ENCODE measurements at places on chromosomes 3 and 15.

DNA sequence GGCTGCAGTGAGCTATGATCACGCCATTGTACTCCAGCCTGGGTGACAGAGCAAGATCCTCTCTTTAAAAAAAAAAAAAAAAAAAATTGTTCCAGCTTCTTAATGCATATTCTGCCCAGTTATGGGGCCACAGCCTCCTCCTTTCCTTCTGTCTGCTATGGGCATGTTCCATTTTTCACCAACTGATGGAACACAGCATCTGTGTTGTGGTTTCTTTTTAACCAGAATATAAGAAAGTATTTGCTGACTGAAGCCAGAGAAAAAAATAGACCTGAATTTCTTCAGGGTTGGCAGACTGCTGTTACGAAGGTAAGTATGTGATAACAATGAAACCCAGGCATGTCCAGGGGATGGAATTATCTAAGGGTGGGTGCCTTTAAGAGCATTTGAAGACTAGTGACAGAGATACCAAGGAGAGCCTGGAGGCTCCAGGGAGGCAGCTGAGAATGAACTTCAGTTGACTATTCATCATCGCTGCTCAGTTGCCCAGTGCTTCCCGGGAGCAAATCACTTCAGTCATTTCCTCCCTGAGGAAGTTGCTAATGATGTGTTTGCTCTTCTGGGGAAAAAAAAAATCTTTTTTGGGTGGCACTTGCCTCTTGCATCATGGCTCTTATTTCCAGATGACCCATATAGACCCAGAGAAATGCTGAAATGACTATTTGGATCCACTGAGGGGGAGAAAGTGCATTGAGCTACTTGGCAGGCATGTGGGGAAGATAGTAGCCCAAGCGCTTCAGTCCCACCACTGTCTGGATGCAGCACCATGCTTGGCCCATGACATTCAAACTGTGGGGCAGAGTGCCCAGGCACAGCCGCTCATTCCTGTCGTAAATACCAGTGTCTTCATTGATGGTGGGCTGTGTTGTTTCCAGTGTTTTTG, 14.5 kb downstream of the NCBP2 start:
- DNase-seq = peak; percentile 34

- DNase-seq = no peak
Observed at GRCh38 chr15:68479406-68479805, 47.4 kb upstream of the ITGA11 start.

- DNase-seq = no peak
Observed at GRCh38 chr3:33732394-33732793, 14.3 kb upstream of the CLASP2 start.

- no peak for DNase-seq
Observed at GRCh38 chr3:112446343-112446742, 52.9 kb downstream of the BTLA start.

- DNase-seq = peak; percentile 38
Observed at GRCh38 chr15:58387130-58387529, 44.7 kb upstream of the LIPC start.

- no peak for DNase-seq
Observed at GRCh38 chr3:108028896-108029295, 61.9 kb downstream of the CD47 start.

DNA sequence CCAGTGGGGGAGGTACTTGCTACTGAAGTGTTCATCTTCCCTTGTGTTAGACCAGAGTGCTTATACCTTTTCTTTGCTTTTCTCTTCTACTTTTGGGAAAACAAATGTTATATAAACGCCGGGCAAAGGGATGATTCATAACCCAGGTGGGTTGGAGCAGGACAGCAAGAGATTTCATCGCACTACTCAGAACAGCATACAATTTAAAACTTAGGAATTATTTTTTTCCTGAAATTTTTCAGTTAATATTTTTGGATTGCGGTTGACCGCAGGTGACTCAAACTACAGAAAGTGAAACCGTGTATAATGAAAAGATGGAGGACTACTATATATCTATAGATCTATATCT, 270.0 kb upstream of the RGMA start:
- DNase-seq = no peak

DNA sequence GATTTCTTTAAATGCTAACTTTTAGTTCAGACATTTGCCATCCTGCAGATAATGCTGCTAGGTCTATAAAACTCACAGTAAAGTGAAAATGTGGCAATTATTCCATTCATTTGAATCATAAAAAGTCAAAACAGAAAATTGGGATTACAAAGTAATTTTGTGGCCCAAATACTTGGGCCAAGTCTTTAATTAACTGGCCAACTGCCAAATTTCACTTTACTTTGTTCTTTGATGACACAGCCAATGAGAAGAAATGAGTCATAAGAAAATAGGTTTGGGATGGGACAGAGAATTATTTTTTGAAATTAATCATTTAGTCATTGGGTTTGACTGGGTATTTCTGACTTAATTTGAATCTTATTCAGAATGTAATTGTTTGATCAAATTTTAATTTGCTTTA, 89.8 kb upstream of the SLC2A2 start:
- peak; percentile 22 for DNase-seq

- DNase-seq = no peak
Observed at GRCh38 chr3:49161808-49162530, 4.2 kb downstream of the CCDC71 start.

GRCh38 chr3:6516694-6517093, 344.2 kb upstream of the GRM7 start:
- DNase-seq = no peak

DNA sequence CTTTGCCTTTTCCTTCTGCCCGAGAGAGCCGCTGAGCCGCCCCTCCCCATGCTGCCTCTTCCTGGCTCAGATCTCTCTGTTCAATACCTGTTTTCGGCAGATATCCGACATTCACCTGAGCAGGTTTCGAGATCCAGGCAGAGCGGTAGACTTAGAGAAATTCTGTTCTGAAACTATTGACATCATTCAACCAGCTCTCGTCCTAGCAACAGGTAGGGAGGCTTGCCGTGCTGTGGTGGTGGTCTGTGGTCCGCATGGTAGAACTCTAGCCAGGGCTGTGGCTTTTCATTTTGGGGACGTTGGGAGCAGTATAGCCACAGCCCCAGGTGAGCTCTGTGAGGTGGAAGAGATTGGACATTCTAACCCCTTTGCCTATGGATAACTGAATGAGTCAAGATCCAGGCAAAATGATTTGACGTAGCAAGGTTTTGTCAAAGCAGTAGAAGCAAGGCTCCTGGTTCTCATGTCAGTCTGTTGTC, 810 bp downstream of the TMEM62 start:
- DNase-seq = peak; percentile 20

DNA sequence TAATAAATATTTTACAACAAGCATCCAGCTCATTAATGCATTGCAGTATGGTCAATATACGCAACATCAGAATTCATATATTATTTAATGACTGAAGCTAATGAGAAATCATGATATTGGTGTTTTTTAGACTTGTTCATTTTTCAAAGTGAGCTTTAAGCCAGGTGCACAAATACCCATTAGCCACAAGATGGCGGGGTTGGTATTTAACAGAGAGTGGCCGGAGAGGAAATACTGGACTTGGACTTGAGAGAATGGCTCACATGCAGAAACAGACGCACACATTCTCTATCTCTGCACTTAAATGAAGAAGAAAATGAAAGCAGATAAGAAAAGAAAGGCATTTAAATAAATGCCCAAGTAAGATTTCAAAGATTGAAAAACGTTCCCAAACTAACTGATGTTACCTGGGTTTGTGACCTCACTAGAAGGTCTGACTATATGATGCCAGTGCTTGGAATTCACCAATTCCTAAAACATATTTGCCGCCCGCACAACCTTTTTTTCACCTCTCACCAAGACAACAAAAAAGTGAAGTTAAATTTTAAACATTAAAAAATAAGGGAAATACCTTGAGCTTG, 21.2 kb upstream of the CRBN start:
- DNase-seq = peak; percentile 72

DNA sequence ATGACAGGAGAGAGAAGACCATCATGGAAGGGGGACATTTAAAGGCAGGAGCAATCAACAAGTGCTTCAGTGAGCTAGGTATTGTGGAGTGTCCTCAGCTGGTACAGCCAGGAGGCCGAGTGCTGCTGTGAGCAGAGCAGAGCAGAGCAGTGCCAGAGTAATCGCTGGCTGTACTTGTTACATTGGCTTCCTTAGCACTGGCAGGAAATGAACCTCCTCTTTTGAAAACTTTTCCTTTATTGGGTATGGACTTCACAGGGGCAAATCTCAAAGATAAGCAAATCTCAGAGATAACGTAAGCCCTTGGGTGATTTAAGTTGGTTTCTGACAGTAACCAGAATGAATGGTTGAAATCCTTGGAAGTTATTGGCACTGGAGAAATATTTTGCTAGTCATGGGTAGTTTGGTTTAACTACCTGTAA, 2.1 kb downstream of the SH3GL3 start:
- DNase-seq = no peak

GRCh38 chr15:69190504-69190903, 30.1 kb downstream of the GLCE start:
- DNase-seq = no peak

- no peak for DNase-seq
Observed at GRCh38 chr3:48938156-48938555, 19.5 kb downstream of the ARIH2 start.

DNA sequence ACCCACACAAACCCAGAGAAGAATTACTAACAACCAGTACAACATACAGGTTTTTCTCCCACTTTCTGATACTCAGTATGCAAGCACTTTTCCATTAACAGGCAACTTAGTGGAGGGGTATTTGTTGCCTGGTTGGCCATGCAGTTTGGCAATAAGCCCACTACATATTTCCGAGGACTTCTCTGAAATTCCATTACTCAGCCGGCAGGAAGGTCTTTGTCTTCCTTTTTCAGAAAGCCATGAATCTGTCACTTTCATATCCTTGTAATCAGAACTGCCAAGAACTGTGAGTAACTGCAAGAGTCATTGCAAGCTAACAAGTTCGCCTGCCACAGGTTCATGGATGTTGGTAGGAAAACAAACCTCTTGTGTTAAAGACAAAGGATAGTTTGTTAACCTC, 422.3 kb upstream of the ROBO1 start:
- DNase-seq = peak; percentile 85

DNA sequence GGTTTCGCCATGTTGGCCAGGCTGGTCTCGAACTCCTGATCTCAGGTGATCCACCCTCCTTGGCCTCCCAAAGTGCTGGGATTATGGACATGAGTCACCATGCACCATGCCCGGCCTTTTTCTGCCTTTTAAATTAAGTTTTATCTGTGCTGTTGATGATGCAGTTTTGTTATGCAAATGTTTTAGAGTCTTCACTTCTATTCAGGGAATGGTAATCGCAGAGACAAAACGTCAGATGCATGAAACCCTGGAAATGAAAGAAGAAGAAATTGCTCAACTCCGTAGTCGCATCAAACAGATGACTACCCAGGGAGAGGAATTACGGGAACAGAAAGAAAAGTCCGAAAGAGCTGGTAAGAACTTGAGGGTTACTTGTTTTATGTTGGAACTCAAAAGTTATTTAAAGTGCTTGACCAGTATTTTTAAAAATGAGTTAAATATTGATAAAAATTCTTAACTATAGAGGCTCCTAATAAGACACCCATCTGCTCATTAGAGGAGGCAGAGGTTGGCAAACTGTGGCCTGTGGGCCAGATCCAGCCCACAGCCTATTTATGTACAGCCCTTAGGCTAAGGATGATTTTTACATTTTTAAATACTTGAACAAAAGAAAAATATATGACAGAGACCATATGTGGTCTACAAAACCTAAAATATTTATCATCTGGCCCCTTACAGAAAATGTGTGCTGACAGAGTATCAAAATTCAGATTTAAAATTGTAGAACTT, 127.8 kb upstream of the LRRFIP2 start:
- no peak for DNase-seq

- DNase-seq = no peak
Observed at GRCh38 chr3:48674505-48674904, 11.2 kb downstream of the NCKIPSD start.

GRCh38 chr15:63226155-63226883, 36.9 kb downstream of the RAB8B start:
- no peak for DNase-seq

DNA sequence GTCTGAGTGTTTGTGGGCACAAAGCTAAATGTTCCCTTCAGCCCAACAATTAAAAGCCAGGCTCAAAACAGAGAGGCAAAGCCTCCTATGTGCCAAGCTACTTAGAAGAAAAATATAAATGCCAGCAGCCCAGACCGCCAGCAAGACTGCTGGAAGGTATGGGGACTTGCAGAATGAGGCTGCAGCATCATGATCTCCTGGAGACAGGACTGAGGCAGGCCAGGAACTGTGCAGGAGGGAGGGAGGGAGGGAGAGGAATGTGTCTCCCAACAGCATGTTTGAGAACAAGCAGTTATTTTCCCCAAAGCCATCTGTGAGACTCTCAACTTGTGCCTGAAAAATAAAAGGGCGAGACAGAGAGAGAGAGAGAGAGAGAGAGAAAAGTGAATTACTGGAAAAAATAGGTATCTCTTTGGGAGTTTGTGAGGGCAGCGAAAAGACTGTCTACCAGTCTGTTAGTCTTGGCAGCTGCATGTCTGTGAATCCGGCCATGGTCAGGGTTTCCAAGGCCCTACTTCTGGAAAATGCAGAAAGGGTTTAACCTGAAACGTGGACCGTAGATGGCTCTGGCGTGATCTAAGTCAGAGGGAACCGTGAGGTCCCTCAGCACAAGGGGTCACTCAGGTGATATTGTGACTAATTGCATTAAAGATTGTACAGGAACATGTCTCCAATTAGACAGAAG, 139.7 kb upstream of the COL8A1 start:
- no peak for DNase-seq

GRCh38 chr15:69983696-69984265, 113.9 kb downstream of the TLE3 start:
- DNase-seq = no peak

- no peak for DNase-seq
Observed at GRCh38 chr3:8777978-8778267, 8.5 kb upstream of the OXTR start.

DNA sequence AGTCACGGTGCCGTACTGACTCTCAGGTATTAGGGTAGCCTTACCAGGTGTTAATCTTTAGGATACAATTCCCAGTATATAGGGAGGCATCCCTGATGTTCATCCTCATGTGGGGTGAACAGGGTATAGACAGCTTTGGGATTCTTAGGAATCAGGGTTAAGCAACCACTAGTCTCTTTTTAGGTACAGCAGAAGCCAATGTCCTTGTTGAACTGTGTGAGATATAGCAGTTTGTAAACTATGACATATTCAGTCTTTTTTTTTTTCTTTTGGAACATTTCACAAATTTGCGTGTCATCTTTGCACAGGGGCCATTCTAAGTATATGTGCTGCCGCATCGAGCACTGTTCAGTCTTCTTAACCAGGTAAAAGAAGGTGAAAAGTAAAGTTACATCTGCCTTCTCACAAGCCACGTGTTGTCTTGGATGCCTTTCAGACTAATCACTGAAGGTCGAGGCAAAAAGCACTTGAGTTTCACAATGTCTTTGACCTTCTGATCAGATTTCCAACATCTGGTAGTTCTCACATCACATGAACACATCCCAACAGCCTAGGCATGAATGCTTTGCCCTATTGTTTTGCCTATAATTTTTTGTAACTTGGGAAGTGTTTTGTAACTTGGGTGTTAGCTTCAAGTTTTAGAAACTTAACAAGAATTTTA, 17.2 kb downstream of the TSEN2 start:
- no peak for DNase-seq

DNA sequence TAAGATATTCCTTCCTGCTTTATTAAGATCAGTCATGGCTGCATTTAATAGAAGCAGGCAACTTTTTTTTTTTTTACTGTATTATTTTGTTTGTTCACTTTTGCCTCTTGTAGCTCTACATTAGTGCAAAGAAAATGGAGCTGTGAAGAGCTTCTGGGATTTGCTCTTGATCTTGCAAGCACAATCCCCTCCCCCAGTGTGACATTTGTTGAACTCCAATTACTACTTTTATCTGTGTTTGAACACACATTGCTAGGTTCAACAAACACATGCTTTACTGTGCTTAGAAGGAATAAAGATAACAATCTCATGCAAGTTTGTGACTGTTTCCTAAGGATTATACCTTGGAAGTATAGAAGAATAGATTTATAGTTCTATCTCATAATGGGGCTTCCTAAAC, 648.8 kb downstream of the NLGN1 start:
- DNase-seq = no peak

Measured in RKO (cell line).